ENCODE measurements at places on chromosomes 1 and 21.

DNA sequence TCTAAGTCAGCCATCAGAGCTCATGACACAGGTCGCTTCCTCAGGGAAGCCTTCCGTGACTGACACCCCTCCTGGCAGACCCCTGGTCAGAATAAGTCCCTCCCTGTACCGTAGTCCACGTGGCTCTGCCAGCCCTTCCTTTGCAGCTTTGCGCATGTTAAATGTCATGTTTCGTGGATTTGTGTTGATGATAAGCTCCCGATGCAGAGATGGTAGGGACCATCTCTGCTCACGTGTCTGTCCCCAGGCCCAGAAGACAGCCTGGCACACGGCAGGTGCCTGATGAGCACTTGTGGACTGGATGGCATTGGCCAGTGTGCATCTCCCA is 75.9 kb downstream of the DHRS3 start:
- no peak for DNase-seq

- no peak for DNase-seq
These were observed 5.8 kb upstream of the SRP9 start for GRCh38 chr1:225771661-225772322.

- DNase-seq, result no peak
These were observed 186.4 kb upstream of the ZNHIT6 start for GRCh38 chr1:85894651-85895050.

DNA sequence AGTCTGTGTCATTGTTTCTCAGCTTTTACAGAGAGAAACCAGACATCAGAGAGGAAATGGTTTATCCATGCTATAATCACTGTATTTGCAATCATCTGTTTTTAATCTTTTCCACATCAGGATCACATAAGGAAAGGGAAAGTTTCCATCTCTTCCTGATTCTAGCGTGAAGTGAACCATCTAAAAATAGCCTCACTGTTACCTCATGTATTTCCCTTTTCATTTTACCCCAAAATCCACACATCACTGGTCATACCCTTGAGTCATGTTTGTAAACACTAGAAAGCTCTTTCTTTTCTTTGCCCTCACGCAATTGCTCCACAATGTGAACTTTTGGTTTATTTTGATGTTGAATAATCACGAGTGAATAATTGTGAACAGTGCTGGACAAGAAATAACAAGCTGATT is 146.0 kb downstream of the PLA2G4A start:
- no peak for DNase-seq

- DNase-seq, result no peak
These were observed 78.0 kb downstream of the WDR64 start for GRCh38 chr1:241730031-241730430.

DNA sequence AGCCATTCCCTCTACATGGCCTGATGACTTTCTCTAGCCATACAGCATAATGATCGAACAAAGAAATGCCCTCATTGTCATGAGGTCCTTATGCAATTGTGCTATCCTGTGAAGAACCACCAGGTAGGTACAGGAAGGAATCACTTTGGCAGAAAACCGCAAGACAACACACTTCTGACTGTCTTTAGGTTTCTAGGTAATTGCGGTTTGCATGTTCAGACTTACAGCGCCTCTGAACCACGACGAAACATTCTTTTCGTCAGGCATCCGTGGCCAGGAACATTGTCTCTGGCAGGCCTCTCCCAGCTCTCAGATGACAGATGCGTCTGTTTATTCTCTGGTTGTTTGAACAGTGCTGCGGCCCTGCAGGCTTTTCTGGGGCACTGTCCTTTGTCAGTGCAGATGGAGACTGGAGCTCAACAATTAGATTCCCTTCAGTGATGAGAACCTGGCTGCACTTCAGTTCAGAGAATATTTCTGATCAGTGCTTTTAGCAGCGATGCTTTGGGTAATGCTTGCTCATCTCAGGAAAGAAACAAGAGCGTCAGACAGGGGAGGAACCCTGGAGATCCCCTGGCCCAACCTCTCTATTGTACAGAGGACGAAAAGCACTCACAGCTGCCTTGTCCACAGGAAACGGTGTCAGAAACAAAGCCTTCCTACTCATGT is 63.4 kb downstream of the B3GALT5 start:
- DNase-seq, result no peak

DNA sequence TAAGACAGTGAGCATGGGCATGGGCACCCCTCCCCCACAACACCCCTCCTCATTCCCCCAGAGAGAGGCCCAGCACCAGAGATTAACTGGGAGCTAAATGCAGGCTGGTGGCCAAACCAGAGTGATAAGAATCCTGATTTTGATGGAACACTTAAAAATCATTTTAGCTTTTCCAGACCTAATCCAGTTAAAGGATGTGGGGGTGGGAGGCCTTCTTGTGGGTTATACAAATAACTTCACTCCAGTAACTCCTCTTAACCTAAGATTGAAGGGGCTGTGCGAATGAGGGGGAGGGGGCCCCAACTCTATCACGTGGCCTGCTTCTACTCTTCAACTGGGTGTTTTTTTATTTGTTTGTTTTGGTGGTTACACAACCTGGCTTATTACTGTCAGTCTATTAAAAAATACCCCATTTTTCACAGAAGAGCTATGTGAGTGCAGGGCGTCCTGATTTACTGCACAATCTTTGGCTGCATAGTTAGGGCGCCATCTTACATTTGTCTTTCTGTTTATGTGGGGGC is 398.1 kb upstream of the LYPLAL1 start:
- DNase-seq, result no peak

GRCh38 chr1:225343618-225344017 is 84.2 kb downstream of the LBR start:
- no peak for DNase-seq

GRCh38 chr1:10733474-10734366 is 62.7 kb downstream of the CASZ1 start:
- peak; percentile 59 for DNase-seq

GRCh38 chr1:92998821-92999220 is 37.6 kb upstream of the DIPK1A start:
- no peak for DNase-seq

DNA sequence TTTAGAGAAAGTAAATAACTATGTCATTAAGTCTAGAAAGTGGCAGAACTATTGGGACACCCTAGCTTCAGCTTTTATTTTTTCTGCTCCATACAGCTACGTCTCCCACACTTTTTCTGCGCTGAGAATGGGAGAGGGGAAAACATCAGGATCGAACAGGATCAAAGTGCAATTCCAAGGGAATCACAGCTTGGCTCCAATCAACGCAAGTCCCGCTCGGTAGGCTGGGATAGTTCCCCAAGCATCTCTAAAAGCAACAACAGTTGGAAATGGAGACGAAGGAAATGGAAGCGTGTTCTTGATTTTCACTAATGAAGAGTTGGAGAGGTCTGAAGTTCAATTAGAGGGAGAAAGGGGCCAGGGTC is 536 bp downstream of the HMGCL start:
- no peak for DNase-seq

GRCh38 chr1:214331827-214332423 is 51.0 kb downstream of the SMYD2 start:
- DNase-seq, result peak; percentile 67

- DNase-seq, result no peak
These were observed 24.0 kb downstream of the CD101 start for GRCh38 chr1:117025568-117025967.

GRCh38 chr1:166859597-166859996 is 16.5 kb downstream of the TADA1 start:
- no peak for DNase-seq

DNA sequence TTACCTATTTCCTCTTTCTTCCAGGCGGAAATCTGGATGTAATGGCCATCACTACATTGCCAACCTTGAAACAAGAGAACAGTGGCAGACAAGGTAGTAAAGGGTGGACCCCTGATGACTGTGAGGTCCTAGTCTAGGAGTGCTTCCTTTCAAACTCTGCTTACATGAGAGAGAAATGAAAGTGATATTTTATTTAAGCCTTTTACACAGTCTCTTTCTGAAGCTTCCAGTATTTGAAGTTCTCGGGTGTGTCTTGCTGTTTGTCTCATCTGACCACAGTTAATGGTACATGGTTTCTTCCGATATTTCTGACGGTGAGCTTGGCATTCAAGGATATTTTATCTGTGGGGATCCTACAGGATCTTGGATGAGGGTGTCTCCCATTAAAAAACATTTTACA is 215.2 kb downstream of the SLC45A1 start:
- no peak for DNase-seq

DNA sequence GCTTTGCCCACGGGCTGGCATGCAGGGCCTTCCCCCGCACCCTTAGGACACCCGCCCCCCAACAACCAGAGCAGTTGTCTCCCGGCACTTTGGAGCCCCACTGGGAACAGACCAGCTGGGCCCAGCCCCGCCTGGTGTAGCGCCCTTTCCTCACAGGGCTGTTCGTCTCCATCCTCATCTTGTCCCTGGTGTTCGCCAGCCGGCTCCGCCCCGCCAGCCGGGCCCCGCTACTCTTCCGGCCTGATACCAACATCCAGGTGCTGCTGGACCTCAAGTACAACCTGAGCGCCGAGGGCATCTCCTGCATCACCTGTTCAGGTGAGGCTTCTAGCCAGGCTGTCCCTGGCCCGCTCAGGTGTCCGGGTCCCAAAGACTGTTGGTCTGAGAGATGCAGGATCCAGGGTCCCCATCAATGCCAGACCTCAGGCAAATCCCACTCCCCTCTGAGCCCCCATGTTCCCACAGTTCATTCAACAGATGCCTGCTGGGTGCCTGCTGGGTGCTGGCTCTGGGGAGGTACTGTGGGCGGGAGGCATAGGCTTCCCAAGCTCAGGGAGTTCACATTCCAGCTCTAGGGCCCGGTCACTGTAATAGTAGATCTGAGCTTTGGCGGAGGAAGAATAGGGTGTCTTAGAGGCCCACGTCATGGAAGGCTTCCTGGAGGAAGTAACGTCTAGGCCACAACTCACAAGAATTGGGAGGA is 41.7 kb downstream of the DISP3 start:
- peak; percentile 9 for DNase-seq

DNA sequence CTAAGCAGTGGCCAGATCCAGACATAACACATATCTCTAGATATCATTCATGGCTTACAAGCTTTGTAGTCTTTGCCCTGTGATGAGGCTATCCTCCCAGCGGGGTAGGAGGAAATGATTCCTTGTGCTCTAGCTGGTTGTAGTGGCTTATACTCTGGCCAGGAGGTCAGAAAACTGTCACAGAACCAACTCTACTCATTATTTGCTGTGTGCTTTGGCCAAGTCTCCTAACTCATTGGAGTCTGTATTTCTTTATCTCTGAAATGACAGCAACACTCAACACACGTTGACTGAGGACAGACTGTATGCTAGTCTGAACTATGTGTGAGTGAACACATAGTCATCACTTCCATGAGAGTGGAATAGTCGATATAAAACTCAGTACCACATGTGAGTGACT is 116.7 kb upstream of the F3 start:
- no peak for DNase-seq

- DNase-seq, result no peak
These were observed at the start of gene TAS1R3 for GRCh38 chr1:1331068-1331965. Gene TAS1R3 (plus strand): TSS chr1:1331280. CDS start chr1:1331346, 66 bp downstream.

GRCh38 chr21:15206514-15206913 is 141.7 kb upstream of the NRIP1 start:
- no peak for DNase-seq

DNA sequence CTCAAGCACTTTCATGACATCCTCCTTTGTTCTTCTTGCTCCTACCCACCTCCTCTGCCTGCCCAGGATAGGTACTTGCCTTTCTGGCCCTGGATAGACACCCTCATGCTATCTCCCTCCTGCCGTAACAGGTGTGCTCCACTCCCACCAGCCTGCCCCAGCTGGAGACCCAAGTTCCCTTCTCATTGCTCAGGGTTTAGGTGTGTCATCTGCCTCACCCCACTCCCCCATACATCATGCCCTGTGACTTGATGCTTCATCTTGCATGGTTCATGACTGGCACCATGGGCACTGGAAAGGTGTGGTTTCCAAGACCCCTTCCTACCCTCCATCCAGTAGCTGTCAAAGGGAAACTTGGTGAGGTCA is 5.9 kb downstream of the RHEX start:
- DNase-seq, result no peak

DNA sequence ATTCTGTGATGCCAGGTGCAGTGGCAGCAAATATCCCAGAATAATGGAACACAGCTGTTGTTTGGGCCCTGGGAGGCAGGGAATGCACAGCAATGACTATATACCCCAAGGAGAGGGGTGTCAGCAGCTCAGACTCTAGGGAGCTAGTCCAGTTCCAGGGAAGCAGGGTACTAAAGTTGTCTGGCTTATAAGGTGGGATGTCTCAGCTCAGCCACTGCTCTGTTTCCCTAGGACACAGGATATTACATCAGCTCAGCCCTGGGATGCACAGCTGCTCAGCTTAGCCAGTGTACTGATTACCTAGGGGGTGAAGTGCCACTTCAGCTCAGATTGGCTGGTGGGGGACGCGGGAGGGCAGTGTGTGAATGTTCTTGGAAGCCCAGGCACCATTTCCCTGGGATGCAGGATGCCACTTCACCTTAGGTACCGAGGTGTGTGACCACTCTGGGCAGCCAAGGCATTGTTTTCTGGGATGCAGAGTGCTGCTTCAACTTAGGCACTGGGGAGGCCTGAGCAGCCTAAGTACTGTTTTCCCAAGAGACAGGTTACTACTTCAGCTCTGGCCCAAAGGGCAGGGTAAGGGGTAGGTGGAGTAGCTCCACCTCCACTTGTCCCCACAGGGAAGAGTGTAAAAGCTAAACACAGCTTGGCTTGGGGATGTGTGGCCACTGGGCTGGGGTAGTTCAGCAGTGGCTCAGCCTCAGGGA is 59.4 kb downstream of the DIPK1A start:
- no peak for DNase-seq

- DNase-seq, result no peak
These were observed 27.0 kb upstream of the SLC16A1 start for GRCh38 chr1:112982853-112983536.

- DNase-seq, result no peak
These were observed 66.5 kb upstream of the SIPA1L2 start for GRCh38 chr1:232696466-232696865.

DNA sequence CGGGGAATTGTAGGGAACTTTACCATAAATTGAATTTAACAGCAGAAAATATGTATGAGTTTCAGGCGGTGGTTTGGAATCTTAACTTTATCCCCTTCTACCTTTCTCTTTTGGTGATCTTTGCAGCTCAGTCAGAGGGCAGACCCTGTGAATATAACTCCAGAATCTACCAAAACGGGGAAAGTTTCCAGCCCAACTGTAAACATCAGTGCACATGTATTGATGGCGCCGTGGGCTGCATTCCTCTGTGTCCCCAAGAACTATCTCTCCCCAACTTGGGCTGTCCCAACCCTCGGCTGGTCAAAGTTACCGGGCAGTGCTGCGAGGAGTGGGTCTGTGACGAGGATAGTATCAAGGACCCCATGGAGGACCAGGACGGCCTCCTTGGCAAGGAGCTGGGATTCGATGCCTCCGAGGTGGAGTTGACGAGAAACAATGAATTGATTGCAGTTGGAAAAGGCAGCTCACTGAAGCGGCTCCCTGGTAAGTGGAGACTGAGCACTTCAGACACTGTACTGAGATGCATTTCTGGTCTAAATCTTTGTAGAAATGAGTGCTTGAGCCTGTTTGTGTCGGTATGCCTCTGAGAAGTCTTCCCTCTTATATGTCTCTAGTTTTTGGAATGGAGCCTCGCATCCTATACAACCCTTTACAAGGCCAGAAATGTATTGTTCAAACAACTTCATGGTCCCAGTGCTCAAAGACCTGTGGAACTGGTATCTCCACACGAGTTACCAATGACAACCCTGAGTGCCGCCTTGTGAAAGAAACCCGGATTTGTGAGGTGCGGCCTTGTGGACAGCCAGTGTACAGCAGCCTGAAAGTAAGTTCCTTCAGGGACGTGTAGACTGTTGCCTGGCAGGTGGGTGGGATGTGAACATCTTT is 1.5 kb downstream of the CCN1 start:
- no peak for DNase-seq

GRCh38 chr1:226987179-226987536 is 47.1 kb downstream of the COQ8A start:
- no peak for DNase-seq

- DNase-seq, result peak; percentile 50
These were observed 48.1 kb downstream of the TENT5C start for GRCh38 chr1:117653732-117654492.
